ENCODE measurements at places on chromosomes 12 and 14.

- no peak for DNase-seq
Measured at GRCh38 chr12:120067084-120067869, 49.3 kb downstream of the RAB35 start.

- peak; percentile 27 for DNase-seq
Measured at GRCh38 chr12:109777544-109777943, 55.7 kb downstream of the TRPV4 start.

DNA sequence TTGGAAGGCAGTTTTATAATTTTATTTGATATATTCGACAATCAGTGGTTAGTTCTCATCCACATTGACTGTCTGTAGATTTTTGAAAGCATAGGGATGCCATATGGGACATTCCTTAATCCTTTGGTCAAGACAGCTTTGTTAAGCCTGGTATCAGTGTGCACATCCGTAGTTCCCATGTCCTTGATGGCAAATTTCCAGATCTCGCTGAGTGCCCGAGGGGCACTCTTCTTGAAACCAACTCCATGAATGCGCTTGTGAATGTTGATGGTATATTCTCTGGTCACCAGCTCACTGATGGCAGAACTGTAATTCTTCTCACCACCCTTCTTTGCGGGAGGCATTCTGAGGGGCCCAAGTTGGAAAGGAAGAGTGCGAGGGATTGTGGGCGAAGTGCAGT lies 6.1 kb upstream of the DENND5B start:
- DNase-seq: no peak

DNA sequence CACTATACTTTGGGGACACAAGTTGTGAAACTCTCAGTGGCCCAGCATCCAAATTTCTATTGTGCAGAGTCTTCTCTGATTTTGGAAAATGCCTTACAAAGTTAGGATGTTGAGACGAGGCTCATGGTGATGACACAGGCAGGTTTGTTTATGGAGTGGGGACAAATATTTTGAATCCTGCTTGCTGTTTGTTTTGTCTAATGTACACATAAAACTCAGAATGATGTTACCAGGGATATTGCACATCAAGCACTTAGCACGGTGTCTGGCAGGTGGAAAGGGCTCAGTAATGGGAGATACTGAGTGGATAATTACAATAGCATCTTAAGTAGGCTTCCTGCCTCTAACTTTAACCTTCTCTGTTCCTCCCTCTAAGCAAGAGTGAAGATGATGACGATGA lies 628.9 kb upstream of the TBX3 start:
- no peak for DNase-seq

DNA sequence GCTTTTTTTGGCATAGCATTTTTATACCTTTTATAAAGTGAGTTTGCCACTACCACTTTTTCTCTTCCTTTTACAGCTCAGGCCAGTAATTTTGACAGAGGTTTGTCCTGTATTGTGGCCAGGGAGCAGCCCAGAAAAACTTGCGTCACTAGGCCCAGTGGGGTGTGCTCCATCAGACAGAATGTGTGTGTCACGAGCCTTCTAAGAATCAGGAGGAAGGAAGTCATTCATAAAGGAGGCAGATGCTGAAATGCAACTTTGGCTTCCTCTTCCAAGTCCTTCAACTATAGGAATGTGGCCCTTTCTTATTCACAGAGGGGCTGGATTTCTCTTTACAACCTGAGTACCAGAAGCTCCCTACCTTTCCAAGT lies 10.1 kb upstream of the RAB35 start:
- peak; percentile 80 for DNase-seq

GRCh38 chr14:88318406-88318805 lies 4.7 kb downstream of the KCNK10 start:
- no peak for DNase-seq

DNA sequence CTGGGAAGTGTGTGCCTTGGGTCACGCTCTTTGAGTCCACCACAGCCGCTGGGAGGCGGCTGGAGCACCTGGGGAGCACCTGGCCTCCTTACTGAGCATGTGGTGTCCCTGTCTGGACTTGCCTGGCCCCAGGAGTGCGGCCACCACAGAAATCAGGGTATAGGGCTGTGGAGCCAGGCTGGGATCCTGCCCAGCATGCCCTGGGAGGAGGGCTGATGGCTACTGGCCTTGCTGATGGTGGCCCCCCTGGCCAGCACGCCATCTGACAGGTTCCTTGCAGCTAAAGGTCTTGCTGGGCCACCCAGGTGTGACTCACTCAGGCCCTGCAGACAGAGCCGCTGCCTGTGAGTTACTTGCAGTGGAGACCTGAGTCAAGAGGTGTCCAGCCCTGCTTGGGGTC lies 6.0 kb downstream of the ULK1 start:
- DNase-seq: no peak

DNA sequence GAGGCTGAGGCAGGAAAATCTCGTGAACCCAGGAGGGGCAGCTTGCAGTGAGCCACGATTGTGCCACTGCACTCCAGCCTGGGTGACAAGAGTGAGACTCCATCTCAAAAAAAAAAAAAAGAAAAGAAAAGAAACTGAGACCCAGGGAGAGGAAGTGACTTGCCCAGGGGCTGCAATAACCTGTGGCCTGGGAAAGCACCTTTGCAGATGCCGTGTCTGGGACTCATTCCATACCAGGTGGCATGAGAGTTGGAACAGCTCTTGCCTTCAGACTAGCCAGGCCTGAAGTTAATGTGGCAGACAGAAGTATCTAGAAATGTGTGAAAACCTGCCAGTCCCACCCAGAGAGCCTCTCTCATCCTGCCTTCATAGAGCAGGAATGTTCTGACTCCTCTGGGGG lies 65.4 kb downstream of the PHETA1 start:
- no peak for DNase-seq

DNA sequence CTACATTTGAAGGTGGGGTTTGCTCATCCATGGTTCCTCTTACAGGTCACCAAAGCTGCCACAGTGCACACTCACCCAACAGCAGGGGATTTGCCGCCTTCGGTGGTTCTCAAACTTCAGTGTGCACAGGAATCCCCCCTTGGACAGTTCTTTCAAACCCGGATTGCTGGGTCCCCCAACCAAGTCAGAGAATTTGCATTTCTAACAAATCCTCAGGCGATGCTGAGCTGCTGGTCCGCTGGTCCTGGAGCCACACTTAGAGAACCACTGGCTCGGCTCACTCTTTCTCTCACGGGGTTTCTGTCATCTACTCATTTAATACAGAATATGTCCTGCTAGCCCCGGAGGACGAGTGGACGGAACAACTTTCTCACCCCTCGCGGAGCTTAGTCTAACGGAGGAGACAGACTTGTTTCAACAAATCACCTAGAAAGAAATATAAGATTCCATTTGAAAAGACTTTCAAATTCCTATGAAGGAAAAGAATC lies 24.1 kb upstream of the ZFP36L1 start:
- no peak for DNase-seq

DNA sequence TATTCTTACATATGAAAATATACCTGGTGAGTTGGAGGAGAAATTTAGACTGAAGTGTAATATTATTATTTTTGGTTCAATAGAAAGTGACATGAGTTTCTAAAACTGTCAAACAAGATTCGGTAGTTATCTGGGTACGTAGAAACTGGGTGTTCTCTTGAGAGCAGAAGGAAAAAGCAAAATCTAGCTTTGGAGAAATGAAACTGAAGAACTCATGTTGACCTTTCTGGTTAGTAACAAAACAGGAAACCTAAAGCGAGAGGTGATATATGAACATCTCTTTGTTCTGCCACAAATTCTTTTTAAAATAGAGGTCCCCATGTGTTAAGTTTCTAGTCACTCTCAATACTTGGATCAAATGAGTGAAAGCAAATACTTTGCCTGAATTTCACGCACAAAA lies 401.7 kb downstream of the TRHDE start:
- no peak for DNase-seq

GRCh38 chr12:83042441-83043200 lies 355.9 kb downstream of the TMTC2 start:
- DNase-seq: peak; percentile 41

DNA sequence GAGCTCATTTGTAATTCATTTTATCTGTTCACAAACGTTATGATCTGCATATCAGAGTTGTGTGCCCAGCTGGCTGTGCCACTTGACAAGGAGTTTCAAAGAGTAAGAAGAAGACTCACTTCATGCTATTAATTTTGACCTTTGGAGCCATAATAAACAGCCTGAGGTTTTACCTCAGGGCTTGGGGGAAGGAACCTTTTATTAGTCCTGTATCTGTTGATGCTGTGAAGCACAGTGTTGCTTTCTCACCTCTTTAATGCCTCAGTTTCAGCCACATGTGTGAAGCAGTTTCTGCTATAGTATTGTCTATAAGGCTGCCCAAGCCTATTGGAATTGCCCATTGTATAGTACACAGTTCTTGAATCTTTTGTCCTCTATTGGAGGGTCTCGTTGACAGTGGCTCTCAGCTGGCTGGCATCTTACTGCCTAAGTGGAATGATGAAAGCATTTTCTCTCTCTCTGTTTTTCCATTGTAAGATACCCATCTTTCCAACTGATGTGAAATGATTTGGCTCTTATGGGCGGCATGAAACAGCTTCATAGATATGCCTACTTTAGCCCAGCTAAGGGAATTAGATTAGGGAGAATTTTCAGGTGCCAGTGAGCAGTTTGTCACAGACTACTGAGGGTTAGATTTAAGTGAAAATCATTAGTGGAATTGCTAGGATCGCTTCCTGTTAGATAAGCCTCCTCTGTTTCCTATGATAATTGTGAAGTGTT lies 34.7 kb downstream of the GPATCH2L start:
- DNase-seq: no peak

- no peak for DNase-seq
Measured at GRCh38 chr12:97645726-97646125, 183.1 kb downstream of the RMST start.

- DNase-seq: no peak
Measured at GRCh38 chr14:37278636-37279538, 81.2 kb downstream of the MIPOL1 start.

DNA sequence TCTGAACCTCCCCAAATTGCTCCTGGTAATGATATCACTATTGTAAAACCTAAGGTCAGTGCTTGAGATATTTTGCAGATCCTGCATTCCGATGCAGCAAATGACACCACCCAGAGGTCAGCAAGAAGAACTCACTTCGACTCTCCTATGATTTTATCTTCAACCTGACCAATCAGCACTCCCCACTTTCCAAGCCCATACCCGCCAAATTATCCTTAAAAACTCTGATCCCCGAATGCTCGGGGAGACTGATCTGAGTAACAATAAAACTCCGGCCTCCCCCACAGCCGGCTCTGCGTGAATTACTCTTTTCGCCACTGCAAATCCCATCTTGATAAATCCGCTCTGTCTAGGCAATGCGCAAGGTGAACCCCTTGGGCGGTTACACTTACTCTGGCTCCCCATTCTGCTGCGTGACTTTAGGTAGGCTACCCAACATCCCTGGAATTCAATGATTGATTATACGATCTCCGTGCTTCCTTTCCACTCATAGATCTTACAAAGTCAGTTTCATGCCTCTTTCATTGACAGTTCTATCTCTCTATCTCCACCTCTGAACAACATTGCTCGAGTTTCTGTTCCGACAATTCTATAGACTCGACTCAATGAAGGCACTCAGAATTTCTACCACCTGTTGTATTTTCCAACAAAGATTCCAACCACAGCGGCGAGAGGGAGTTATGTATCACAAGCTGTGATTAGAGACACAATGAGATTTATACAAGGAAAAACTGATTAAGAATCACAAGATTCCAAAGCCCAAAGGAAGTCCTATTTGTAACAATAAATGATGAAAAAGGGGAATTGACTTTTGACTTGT lies 939 bp downstream of the NPC2 start:
- DNase-seq: peak; percentile 66

- peak; percentile 50 for DNase-seq
Measured at GRCh38 chr14:81234278-81234677, 13.5 kb upstream of the GTF2A1 start.
